Melanocyte of skin (primary cell): ENCODE measurements at places on chromosomes 7 and 10. TPM values are rescaled to one million over a fixed set of nuclear protein-coding genes. Genes with fewer than 3 reads are reported as not detected.

Gene GALNT17
- total RNA-seq: not detected in 2 replicates

Gene NCF1
- total RNA-seq: not detected in 2 replicates

Gene CCDC172
- total RNA-seq: not detected in 2 replicates

Gene NXPH1
- not detected in 2 replicates for total RNA-seq

Gene AGBL3
- 1.3 and 1.4 TPM in 2 replicates for total RNA-seq

Gene PCDH15
- total RNA-seq: not detected in 2 replicates

Gene TACC2
- total RNA-seq: 4.1 and 10.5 TPM in 2 replicates

Gene TAS2R5
- 1.0 and 2.5 TPM in 2 replicates for total RNA-seq

Gene ZNF680
- total RNA-seq: 7.9 and 10.5 TPM in 2 replicates
